ENCODE measurements at places on chromosomes 2 and 18.

DNA sequence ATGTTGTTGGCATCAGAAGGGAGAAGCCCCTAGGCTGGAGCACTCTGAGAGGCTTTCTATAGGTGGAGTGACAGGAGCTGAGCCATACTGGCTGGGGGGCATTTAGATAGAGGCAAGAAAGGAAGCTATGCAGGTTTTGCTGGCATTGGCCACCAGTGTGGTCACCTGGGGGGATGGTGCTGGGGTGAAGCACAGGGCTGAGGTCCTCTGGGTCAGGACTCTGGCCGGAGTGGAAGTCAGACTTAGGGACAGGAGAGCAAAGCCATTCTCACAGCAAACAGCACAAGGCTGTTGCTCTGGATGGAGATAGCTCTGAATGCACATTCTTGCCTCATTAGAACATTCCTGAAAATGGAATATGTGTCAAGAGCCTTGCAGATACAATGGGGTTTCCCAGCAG lies 47.4 kb downstream of the NTSR2 start:
- no peak for DNase-seq
- H3K27me3 ChIP-seq = no peaks in the 10 kb centered on the region
- no peaks in the 10 kb centered on the region for H3K4me1 ChIP-seq
- peaks cover 3% of the 10 kb centered on the region for H3K36me3 ChIP-seq
- no peak overlapping the region for H3K27ac ChIP-seq

- DNase-seq = no peak
- no peak overlapping the region for H3K4me3 ChIP-seq
- H3K4me1 ChIP-seq = peaks cover 3% of the 10 kb centered on the region
- H3K27ac ChIP-seq = no peak overlapping the region
- H3K27me3 ChIP-seq = no peaks in the 10 kb centered on the region
- no peaks in the 10 kb centered on the region for H3K36me3 ChIP-seq
These were observed 28.9 kb upstream of the LPIN2 start for GRCh38 chr18:3041843-3042242.

GRCh38 chr2:136532171-136532570 lies 233.2 kb upstream of the THSD7B start:
- H3K27ac ChIP-seq = no peak overlapping the region
- H3K36me3 ChIP-seq = no peaks in the 10 kb centered on the region
- H3K4me1 ChIP-seq = no peaks in the 10 kb centered on the region
- DNase-seq = no peak

GRCh38 chr2:138707392-138708074 lies 72.7 kb downstream of the NXPH2 start:
- DNase-seq = no peak
- no peak overlapping the region for H3K4me3 ChIP-seq
- peak overlapping the region; percentile 45 for H3K27ac ChIP-seq
- no peaks in the 10 kb centered on the region for H3K27me3 ChIP-seq

DNA sequence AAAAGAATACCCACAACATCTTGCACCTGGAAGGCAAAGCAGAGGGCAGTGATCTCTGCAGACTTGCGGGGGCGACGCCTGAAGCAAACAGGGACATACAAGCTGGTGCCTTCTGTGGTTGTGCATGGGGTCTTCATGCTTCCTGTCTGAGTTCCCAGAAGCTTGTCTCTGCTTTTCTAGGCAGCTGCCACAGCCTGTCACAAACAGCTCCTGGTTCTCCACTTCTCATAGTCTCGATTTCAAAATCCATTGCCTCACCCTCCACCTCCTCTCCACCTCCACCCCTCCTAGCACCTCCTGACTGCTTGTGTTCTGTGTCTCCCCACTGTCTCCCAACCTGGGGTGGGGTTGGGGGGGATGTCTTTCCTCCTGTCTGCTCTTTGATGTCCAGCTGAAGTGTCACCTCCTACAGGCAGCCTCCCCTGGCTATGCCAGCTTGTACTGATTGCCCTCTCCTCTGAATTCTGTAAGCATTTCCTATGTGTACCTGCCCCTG lies 1.7 kb upstream of the PROC start:
- no peak overlapping the region for H3K4me3 ChIP-seq
- H3K36me3 ChIP-seq = peaks cover 1% of the 10 kb centered on the region
- DNase-seq = no peak
- no peak overlapping the region for H3K27ac ChIP-seq
- peaks cover 58% of the 10 kb centered on the region for H3K4me1 ChIP-seq
- no peaks in the 10 kb centered on the region for H3K27me3 ChIP-seq
